ENCODE measurements at places on chromosomes 3 and 15.
A peak's percentile ranks its signal among the peaks of the same experiment; 100 is the strongest.

- DNase-seq, result no peak
Observed at GRCh38 chr3:194577986-194578905, 55.0 kb downstream of the TMEM44 start.

- no peak for DNase-seq
Observed at GRCh38 chr15:25092661-25093060, 137.9 kb downstream of the SNRPN start.

GRCh38 chr3:52022323-52023100 is 26.8 kb upstream of the RPL29 start:
- DNase-seq, result no peak

DNA sequence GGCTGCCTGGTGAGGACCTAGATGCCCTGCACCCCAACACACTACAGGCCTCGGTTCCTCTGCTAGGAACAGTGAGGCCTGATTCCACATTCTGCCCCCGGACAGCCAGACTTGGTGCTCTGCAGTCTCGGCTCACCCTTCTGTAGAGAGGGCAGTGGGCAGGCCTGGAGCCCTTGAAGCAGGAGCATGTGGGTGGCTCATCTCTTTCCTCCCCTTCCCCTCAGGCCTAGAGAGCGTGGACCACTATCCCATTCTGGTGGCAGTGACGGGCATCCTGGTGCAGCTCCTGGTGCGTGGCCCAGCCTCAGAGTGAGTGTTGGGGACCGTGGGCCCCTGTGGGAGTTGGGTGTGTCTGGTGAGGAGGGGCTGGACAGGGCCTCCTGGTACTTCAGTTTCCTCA is 3.3 kb downstream of the AMIGO3 start:
- DNase-seq, result peak; percentile 16

- no peak for DNase-seq
Observed at GRCh38 chr15:31361764-31362515, 35.3 kb downstream of the KLF13 start.

GRCh38 chr3:16053794-16054193 is 120.7 kb upstream of the GALNT15 start:
- no peak for DNase-seq
